Stimulated activated CD8-positive, alpha-beta memory T cell treated with anti-CD3 and anti-CD28 coated beads, Interleukin-4, amount 100 ng/mL, for 4 hours (primary cell): ENCODE measurements at places on chromosomes 6 and 20.

GRCh38 chr6:157535340-157536222, 154.6 kb downstream of the ZDHHC14 start:
- no peak for DNase-seq

DNA sequence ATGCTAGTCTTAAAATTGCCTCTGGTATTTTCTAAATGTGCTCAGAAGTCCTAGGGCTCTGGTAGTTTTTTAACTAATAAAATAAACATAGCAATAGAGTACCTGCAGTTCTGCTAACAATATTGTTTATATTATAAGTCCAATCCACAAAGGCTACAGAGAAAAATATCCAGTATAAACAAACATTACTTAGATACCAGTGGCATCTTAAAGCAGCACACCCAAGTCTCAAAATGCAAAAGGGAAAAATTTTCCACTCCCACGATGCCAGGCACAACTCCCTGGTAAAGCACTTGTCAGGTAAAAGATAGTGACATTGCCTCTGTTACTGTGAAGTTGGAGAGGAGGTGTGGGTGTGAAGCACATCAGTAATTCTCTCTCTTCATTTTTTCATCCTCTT, 123.3 kb downstream of the OGFRL1 start:
- no peak for DNase-seq

DNA sequence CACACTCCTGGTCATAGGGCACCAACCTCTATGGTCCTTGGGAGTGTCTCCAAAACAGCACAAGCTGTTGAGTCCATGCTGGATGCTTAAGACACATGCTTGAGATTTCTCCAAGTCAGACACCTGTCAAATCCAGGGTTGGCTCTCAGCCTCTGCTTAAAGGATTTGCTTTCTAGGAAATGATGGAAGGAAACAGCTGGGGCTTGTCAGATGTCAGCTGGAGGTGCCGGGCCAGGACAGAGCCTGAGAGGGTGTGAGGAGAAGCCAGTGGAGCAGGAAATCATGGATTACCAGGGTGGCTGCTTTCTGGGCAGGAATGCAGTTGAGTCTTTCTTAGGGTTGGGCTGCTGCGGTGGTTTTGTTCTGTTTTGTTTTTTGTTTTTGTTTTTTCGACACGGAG, 83.0 kb upstream of the FAM184A start:
- DNase-seq: no peak

DNA sequence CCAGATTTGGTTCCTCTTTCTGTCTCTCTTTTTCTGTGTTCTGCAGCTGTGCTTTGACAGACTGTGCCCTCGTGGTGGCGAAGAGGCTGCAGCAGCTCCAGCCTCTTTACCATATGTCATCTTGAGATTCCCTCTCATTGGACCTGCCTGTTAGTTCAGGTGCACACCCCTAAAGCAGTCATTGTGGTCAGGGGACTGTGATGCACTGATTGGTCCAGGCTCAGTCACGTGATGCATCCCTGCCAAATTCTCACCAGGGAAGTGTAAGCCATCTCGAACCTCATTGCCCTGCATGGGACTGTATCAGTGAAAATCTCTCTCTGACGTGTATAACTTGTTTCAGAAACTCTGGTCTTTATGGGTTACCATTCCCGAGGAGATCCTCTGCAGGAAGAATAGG, 160.3 kb downstream of the EYA2 start:
- DNase-seq: no peak

DNA sequence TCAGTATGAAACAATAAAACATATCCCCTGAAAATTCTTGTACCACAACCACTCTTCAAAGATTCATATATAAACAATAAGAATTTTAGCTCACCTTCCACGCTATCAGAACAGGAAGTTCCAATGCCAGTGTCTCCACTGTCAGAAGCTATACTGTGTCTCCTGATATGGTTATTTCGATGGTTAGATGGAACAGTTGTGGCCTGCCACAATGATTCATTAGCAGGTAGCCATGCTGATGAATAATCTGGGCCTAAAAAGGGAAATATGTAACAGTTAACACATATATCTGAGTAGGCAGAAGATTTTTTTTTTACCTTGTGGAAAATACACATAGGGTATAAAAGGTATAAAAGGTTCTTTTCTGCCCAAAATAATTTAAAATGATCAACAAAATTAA, 19.0 kb downstream of the CEP85L start:
- DNase-seq: no peak
